Stimulated activated CD8-positive, alpha-beta memory T cell treated with anti-CD3 and anti-CD28 coated beads, Interleukin-15, amount 100 ng/mL, for 4 hours (primary cell): ENCODE measurements at places on chromosomes 5 and 9.

DNA sequence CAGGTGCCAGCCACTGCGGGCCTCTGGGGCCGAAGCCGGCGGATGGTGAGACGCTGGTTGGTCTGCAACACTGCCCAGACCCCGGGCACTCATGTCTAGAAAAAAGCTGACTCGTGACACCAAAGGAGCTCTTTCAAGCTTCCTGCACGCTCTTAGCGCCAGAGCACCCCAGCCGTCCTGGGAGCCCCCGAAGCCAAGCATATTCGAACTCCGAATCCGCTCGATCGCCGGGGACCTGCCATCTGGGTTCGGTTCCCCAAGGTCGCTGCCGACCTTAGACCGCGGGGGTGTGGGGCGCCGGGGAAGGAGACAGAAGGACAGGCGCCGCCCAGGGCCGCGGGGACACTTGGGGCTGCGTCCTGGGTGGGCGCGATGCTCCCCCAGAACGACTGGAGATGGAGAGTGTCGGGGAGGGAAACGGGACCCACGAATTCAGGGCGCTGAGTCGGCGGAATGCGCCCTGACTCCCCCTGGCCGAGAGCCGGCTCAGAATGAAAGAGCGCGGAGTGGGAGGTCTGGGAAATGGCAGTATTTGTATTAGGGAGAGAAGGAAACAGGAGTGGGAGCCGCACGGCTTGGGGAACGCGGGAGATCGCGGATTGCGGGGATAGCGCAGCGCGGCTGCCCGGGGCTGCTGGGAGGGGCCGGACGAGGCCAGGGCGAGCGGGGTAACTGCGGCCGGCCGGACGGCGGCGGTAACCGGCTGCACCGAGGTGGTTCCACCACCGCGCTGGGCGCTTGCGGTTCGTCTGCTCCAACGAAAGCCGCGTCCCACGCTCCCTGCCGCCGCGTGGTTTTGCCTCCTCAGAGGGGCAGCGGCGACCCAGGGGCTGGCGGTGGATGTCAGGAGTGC, 20.1 kb upstream of the MARCHF6 start:
- DNase-seq = no peak

GRCh38 chr9:136854113-136854841, 2.1 kb downstream of the MAMDC4 start:
- DNase-seq = no peak

- no peak for DNase-seq
Observed at GRCh38 chr5:31392061-31392460, 139.8 kb downstream of the DROSHA start.

DNA sequence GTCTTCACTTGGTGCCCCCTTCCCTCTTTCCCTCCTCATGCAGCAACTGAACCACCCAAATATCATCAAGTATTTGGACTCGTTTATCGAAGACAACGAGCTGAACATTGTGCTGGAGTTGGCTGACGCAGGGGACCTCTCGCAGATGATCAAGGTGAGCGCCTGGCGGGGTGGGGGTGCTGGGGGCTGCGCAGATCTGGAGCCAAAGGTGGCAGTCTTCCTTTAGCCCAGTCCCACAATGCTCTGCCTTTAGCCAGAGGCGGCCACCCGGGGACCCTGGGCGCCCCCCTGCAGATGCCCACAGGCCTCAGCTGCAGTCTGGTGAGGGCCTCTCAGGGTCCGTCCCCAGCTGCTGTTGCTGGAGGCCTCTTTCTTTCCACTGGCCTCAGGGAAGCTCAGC, 63.7 kb downstream of the NEK6 start:
- no peak for DNase-seq

GRCh38 chr5:151178777-151179488, 21.4 kb upstream of the ANXA6 start:
- DNase-seq = no peak

DNA sequence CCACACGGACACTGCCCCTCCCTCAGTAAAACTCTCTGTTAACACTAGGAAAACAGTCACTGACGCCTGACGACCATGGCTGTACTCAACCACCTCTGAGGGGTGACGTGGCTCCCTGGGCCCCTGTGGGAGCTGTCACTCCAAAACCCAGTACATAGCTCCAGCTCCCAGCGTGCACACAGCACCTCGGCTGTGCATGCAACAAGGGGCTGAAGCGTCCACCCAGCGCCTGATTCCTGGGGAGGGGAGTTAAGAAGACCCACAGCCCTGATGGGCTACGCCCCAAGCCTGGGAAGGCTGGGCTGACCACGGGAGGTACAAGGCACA, 36.3 kb downstream of the SLC12A7 start:
- DNase-seq = no peak

DNA sequence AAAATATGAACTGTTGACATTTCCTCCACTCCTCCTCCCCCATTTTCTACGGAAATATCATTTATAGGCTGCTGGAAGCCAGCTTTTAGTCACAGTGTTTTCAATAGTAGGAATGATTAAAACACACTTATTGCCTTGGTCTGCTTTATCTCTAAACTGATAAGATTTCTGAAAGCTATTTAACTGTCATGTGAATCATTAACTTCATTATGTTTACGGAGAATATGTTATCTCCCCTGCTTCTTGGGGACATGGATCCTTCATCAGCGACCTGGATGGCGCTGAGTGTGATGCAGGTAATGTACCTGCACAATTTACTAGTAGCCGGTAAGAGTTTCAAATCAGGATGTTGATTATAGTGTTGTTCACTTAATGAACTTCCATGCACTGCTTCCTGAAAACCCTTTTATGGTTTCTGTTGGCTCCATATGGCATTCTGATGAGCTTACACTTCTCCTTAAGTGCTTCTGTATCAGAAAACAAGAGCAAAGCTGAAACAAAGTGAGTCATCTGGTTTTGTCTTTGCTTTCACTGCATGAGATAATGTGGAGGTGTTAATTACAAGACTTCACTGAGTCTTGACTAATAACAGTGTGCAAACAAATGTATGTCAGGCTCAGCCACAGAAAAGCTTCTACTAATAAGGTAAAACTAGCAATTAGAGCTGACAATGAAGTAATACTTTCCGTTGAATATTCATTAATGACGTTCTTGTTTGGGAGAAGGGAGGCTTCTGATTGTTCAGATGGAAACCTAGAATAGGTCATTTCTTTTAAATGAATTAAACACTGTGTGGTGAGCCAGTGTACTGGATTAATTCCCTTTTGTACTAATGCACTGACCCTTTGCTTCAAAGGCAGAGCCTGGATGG, 162.4 kb upstream of the ZNF608 start:
- no peak for DNase-seq

DNA sequence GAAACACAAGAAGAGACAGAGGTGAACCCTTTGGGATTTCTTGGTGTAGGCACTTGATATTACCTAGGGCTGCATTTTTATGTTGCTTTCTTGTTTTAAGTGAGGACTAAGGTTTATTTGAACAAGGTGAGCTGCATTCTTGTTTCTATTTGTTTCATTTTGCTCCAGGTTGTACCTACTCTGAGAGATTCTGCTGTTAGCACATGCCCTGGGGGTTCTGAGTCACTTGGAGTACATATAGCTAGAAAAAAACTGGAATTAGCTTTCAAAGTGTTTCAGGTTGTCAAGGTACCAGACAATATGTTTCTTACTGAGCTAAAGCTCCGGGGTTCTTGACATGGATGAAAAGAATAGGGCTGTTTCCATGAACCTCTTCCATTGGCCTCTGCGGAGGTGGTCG, 299.4 kb downstream of the ICE1 start:
- no peak for DNase-seq

- DNase-seq = no peak
Observed at GRCh38 chr5:120140501-120140900, 323.6 kb upstream of the PRR16 start.

DNA sequence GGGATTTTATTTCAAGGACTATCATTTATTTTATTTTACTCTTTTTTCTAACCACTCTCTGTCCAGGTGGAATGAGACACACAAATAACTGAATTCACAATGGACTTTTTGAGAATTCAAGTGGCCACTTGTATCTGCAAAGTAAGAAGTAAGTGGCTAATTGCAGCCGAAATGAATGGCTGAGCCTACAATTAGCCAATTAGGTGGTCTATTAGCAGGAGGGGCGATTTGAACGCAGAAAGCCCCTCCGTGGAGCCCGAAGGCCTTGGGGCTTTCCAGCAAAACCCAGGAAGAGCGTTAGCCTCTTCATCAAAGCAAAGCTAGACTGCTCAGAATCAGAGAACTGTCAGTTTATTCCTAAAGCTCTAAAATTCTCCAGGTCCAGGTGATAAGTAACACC, 176.9 kb downstream of the EBF1 start:
- no peak for DNase-seq
